Cerebellar cortex (tissue), 1 donor: ENCODE measurements at places on chromosomes 16 and 17.
A peak's percentile ranks its signal among the peaks of the same experiment; 100 is the strongest.

- DNase-seq, result peak; percentile 8
Observed at GRCh38 chr17:18888766-18889290, 30.9 kb downstream of the PRPSAP2 start.

DNA sequence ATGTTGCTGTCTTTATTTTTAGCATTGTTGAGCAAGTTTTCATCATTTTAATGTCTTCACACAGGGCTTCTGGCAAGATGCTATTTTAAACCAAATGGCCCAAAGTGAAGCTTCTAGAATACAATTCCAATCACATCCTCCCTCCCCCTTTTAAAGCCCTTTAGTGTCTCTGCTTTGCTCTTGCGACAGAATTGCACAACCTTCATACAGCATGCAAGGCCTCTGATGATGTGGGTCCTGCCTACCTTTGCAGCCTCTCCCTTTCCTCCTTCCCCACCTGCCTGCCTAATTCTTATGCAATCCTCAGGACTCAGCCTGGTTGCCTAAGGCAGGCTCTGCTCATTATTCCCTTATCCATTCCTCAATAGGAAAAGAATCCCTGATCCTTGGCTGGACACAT lies 381.7 kb downstream of the SLC39A11 start:
- no peak for DNase-seq

GRCh38 chr17:14741491-14741890 lies 440.6 kb downstream of the HS3ST3B1 start:
- DNase-seq, result no peak

- DNase-seq, result no peak
Observed at GRCh38 chr16:58265480-58266052, 29.3 kb downstream of the PRSS54 start.

DNA sequence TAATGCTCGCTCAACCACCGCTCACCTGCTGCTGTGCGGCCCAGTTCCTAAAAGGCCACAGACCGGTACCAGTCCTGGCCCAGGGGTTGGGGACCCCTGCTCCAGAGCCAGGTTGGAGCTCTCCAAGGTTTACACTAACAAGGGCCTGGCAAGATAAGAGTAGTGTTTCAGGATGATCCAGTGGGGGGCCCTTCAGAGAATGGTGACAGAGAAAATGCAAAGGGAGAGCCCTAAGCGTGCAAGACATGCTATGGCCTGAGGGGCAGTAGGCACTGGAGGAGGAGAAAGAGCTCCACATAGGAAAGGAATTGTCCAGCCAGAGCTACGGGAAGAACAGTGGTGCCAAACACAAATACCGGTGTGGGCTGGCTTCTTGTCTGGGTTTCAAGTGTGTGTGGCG lies 233.4 kb downstream of the STX8 start:
- no peak for DNase-seq

- DNase-seq, result peak; percentile 5
Observed at GRCh38 chr16:83717814-83718213, 90.0 kb upstream of the HSBP1 start.

GRCh38 chr16:12231666-12232065 lies 255.1 kb downstream of the SNX29 start:
- no peak for DNase-seq

DNA sequence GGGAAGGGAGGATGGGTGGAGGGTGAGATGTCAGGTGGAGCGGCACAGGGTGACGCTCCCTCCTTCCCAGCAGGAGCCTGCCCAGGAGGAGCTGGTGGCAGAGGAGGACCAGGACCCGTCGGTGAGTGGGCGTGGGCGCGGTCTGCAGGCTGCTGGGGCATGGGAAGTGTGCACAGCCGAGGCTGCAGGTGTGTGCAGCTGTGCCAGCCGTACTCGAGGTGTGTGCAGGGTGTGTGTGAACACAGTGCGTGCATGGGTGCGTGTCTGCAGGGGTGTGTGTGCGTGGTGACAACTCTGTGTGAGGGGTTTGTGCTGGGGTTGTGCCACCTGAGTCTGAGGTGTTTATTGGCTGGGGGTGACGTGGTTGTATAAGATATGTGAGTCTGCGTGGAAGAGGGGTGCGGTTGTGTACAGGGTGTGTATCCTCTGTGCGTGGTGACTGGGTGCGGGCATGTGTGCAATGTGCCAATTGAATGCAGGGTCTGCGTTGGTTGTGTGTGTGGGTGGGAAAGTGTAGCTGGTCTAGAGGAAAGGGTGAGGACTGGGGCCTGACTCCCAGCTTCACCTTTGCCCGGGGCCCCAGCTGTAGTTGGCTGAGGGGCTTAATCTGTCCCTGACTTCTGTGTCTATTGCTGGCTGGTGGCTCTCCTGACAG lies 670 bp downstream of the TNFSF12 start:
- DNase-seq, result no peak

GRCh38 chr16:78225919-78226318 lies 126.5 kb downstream of the WWOX start:
- no peak for DNase-seq

DNA sequence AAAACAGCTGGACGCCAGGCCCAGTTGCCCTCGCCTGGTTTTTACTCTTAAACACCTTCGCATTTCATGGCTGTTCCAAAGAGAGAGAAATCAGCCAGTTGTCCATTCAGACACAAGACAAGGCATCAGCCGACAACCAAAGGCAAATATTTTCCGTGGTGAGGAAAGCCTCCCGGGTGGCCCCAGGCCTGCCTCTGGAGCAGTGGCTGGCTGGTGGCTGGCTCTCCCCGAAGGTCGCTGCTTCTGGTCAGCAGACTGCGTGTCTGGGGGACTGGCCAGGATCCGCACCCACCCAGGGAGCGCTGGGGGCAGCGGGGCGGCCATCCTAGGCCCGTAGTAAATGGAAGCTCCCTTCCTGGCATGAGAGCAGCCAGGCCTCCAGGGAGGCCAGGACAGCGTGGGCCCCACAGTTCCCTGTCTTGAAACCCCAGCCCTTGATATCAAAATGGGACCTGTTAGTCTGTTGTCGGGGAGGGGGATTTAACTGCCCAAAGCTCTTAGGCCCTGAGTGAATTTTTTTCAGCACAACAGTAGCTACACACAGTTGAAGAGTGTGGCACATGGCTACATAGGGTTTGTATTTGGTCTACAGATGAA lies 57.7 kb downstream of the SREBF1 start:
- no peak for DNase-seq

DNA sequence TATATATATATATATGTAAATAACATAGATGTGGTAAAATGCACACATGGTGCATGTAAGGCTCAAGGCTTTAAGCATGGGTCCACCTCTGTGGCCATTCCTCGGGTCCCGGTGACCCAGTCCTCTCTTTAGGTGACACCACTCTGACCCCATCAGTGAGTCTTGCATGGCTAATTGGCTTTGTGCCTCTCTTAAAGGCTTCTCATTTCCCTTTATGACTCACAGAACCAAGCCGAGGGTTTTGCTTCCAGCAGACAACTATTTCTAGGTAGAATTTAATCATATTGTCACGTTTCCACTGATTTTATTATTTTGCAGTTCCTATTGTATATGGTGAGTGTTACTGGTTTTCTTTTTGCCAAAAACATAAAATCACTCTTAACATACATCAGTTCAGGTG lies 59.7 kb downstream of the PLCG2 start:
- no peak for DNase-seq

DNA sequence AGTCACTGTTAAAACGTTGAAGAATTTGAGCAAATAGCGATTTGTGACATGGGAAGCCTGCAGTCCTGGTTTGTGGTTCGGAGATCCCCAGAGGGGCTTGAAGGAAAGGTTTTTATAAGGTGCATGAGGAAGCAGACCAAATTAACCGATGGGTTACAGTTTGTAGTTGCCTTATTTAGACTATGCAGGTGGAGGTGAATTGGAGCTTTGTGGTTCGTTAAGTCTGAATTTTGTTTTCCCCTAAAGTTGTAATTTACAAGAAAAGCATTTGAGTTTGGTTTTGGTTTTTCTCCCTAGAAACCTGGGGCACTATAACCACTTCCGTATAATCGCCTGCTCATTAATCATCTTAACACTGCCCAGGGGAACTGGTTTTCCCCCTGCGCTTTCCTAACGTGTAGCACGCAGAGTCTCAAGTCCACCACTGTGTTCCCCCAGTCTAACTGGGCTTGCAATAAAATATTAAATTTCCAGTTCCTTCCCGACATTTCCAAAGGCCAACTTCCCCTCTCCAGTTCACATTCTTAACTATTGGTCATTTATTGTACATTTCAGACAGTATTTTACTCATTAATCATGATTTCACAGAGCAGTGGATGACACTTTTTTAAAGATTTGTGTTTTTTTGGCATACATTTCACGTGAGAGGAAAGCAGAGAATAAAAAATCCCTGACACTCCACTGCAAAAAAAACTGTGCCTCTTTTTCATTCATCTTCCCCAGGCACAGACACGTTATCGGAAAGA lies 932 bp downstream of the ZNF267 start:
- DNase-seq, result peak; percentile 23

DNA sequence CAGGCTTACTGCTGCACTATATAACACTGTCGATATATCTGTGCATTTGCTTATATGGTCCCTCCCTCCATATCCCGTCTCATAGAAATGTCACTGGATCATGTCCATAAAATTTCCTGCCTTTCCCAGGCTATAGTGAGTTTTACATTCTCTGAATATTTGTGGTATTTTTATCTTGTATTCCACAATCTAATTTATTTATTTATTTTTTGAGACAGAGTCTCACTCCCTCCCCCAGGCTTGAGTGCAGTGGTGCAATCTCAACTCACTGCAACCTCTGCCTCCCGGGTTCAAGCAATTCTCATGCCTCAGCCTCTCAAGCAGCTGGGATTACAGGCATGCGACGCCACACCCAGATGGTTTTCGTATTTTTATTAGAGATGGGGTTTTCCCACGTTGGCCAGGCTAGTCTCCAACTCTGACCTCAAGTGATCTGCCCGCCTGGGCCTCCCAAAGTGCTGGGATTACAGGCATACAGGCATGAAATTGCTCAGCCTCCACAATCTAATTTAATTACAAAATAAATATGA lies 12.9 kb downstream of the TRIM37 start:
- no peak for DNase-seq

DNA sequence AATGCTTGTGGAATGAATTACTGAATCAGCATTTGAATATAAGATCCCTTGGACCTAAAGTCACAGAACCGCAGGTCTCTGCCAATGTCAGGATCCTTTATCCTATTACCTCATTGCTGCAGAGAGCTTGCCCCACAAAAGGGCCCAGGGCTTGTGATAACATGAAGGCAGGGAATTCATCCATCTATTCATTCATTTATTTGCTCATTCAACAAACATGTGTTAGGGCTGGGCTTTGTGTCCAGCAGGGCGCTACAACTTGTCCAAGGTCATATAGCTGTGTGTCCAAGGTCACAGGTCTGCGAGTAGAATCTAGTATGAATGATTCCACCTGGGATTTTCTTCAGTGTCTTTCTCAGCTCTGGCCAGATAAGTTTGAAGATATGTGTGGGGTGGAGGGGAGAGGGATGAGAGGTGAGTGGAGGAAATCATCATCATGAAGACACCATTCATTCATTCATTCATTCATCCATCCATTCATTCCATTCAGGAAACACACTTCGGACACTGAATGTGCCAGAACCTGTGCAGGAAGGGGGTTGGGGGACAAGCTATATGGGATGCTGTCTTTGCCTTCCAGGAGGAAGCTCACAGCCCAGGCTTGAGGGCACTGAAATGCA lies 1.3 kb upstream of the UNC45B start:
- DNase-seq, result no peak

DNA sequence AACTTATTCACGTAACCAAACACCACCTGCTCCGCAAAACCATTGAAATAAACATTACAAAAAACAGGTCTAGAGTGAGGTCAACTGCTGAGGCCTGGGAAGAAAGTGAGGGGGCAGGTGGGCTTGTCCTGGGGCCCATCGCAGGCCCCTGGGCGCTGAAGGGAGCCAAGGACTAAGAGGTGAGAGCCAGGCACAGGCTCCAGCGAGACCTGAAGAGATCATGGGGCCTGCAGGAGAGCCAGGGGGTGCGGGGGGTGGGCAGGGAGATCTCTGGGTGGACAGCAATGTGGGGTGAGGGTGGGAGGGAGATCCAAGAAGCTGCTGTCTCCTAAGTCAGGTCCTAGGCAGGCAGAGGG lies 7.9 kb downstream of the ARHGAP27 start:
- no peak for DNase-seq

DNA sequence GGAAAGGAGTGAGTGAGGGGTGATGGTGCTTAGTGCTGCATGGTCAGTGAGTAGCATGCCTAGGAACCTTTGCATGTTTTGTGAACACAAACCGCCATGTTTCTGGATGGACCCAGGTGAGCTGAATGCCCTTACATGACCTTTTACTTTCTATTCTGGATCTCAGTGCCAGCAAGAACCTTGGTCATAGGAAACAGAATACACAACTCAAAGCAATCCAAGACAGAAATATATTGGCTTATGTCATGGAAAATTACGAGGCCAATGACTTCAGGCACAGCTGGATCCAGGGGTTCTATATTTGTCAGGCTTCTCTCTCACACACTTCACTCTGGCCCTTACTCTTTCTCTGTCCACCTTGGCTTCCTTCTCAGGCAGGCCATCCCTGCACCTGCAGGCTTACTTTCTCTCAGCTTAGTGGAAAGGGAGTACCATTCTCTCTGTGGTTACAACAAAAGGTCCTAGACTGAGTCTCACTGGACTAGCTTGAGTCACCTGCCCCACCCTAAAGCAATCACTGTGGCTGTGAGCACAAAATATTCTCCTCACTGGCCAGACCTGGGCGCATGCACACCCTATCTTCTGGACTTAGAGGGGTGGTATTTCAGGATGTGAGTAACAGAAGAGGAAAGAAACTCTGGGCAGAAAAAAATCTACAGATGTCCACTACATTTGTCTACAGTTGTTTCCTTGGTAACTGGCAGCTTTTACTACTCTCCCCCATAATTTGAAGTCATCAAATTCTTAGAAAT lies 20.4 kb upstream of the CPNE2 start:
- no peak for DNase-seq

GRCh38 chr17:63629627-63630026 lies 7.4 kb downstream of the MAP3K3 start:
- DNase-seq, result no peak

DNA sequence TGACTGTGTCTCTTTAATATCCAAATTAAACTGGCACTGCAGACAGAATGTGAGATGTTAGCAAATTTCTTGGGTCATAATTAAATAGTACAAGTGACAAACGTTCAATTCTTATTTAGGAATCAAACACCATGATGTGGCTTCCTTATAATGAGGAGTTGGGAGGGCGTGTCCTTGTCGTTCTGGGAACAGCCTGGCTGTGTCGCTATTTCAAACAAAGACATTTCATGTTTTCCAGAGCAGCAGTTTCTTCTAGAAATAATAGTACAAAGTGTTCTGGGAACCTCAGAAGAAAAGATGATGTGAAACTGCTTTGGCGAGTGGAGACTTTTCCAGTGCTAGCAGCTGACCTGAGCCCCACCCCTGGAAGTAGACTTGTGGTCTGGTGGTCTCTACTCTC lies 301.7 kb upstream of the N4BP1 start:
- DNase-seq, result peak; percentile 46

- DNase-seq, result peak; percentile 54
Observed at GRCh38 chr17:81869221-81870130, 1.7 kb downstream of the ARHGDIA start.

DNA sequence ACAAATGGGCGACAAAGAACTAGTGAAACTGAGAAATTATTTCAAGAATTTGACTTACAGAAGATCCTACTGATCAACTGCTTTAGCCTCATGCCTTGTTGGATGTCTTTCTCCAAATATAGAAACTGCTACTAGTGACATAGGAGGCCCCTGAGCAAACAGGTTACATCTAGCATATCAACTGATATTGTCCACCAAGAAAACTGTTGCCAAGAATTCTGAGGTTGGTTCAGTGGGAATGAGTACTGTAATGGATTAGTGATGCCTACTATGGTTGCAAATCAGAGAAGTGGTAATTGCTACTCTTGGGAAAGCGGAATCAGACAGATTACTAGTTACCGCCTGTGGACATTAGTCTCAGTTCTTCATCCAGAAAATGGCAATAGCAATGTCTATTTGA lies 10.0 kb downstream of the CDC27 start:
- no peak for DNase-seq
